Epithelial cell of alveolus of lung (primary cell): ENCODE measurements at places on chromosomes 12 and 14. TPM values are rescaled to one million over a fixed set of nuclear protein-coding genes. Genes with fewer than 3 reads are reported as not detected.

The FCF1 gene
- total RNA-seq: 26.4 and 31.5 TPM in 2 replicates

The SSPN gene
- 3.8 and 13.3 TPM in 2 replicates for total RNA-seq

The FBLN5 gene
- 49.3 and 149 TPM in 2 replicates for total RNA-seq

The LMNTD1 gene
- not detected in 2 replicates for total RNA-seq

The INSM2 gene
- not detected in 2 replicates for total RNA-seq

The SMIM41 gene
- 0.13 and 50.8 TPM in 2 replicates for total RNA-seq

The NR1H4 gene
- 0.26 TPM in 1 of 2 replicates, not detected in the other for total RNA-seq

The PAH gene
- total RNA-seq: not detected in 2 replicates

The IL22 gene
- total RNA-seq: not detected in 2 replicates

The PELI2 gene
- total RNA-seq: 7.9 and 23.0 TPM in 2 replicates

The MAP1LC3B2 gene
- 0.26 and 0.32 TPM in 2 replicates for total RNA-seq

The FAM90A1 gene
- total RNA-seq: 0.13 and 0.80 TPM in 2 replicates

The EIF2S3B gene
- 0.78 and 1.3 TPM in 2 replicates for total RNA-seq

The BCL7A gene
- total RNA-seq: 3.4 and 7.2 TPM in 2 replicates

The CD4 gene
- 11.2 and 19.2 TPM in 2 replicates for total RNA-seq

The NFATC4 gene
- total RNA-seq: 36.1 and 111 TPM in 2 replicates
